Bladder microvascular endothelial cell (primary cell): ENCODE measurements at places on chromosomes 16 and 17. TPM values are rescaled to one million over a fixed set of nuclear protein-coding genes. Genes with fewer than 3 reads are reported as not detected.

The C16orf96 gene
- total RNA-seq, result under 0.01 TPM in 1 of 2 replicates, not detected in the other

The CCL3 gene
- not detected in 2 replicates for total RNA-seq

The KRT20 gene
- total RNA-seq, result not detected in 2 replicates

The CMTM4 gene
- 5.5 and 11.0 TPM in 2 replicates for total RNA-seq

The ZNF207 gene
- 51.8 and 112 TPM in 2 replicates for total RNA-seq

The NEURL4 gene
- 10.4 and 31.2 TPM in 2 replicates for total RNA-seq

The UNC13D gene
- total RNA-seq, result 0.97 and 4.7 TPM in 2 replicates

The KLHL10 gene
- total RNA-seq, result under 0.01 and 0.19 TPM in 2 replicates

The CSNK1D gene
- 40.8 and 76.5 TPM in 2 replicates for total RNA-seq

The MMP15 gene
- total RNA-seq, result 17.9 and 19.9 TPM in 2 replicates

The CDRT4 gene
- 1.8 and 4.9 TPM in 2 replicates for total RNA-seq

The GLIS2 gene
- 0.94 and 0.97 TPM in 2 replicates for total RNA-seq

The DRC3 gene
- total RNA-seq, result 0.49 and 2.3 TPM in 2 replicates

The FBXL19 gene
- total RNA-seq, result 14.0 and 15.2 TPM in 2 replicates

The MRPS34 gene
- total RNA-seq, result 68.8 and 72.9 TPM in 2 replicates

The TMED6 gene
- 0.16 and 0.19 TPM in 2 replicates for total RNA-seq
